ENCODE measurements at places on chromosomes 2 and 18.

DNA sequence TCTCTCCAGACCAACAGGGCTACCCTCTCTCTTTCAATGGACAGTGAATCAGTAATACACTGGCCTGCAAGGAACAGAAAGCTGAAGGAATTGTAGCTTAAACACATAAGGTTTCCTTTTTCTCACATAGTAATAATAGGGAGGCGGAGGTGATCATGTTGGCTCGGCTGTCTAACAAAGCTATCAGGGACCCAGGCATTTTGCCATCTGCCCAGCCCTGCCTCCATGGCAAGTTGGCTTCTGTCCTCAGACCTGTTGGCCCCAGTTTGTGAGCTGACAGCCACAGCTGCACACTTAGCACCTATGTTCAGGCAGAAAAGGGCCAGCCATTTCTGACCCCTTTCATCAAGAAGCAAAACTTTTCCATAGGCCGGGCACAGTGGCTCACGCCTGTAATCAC is 2.0 kb upstream of the CHRNG start:
- no peak for DNase-seq

GRCh38 chr2:207230261-207231105 is 64.7 kb upstream of the KLF7 start:
- DNase-seq: no peak

GRCh38 chr18:45359275-45360009 is 255.8 kb upstream of the SLC14A2 start:
- DNase-seq: no peak

DNA sequence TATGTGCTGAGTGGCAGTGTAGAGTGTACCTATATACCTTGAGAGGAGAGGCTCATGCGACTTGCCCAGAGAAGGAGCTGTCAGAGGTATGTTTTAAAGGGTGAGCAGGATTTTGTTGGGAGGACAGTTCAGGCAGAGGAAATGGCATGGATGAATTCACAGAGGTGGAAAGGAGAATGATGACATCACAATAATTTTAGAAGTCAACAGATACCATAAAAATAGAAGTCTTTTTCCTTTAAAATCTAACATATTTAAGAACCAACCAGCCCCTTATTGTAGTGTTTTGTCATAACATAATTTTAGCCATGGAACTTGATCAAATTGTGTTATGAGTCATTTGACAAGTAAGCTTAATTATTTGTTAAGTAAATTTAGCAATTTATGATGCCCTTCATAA is 538.1 kb upstream of the GYPC start:
- DNase-seq: no peak

DNA sequence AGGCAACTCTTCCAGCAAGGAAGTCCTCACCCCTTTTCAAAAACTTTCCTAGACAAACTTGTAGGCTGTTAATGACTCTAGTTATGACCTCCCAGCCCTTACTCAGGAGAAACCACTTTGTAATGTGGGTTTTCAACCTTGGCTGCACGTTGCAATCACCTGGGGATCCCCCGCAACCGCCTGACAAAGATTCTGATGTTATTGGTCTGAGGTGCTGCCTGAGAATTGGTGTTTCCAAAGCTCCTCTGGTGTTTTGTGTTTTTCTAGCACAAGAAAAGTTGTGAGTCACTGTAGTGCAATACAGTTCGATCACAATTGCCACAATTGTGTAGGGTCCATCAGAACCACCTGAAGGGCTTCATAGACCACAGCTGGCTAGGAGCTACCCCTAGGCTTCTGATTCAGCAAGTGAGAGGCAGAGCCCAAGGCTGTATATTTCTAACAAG is 121.6 kb downstream of the SP100 start:
- DNase-seq: no peak

DNA sequence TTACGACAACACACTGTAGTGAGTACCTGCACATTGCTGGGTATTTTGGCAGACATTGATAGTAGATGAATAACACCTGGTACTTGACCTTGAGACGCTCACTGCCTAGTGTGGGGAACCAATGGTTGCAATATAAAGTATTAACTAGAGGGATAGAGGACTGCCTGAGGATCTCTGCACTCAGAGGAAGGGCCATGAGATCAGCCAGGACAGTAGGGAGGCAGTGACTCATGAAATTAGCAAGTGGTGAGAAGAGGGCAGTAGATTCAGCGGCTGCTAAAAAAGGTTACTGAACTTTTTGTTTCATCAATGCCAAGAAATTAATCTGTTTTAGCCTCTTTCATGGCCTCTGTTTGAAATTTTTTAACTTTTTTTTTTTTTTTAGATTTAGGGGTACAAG is 250.8 kb upstream of the TCF4 start:
- DNase-seq: no peak

- DNase-seq: no peak
Measured at GRCh38 chr18:52408800-52409302, 68.9 kb downstream of the DCC start.

DNA sequence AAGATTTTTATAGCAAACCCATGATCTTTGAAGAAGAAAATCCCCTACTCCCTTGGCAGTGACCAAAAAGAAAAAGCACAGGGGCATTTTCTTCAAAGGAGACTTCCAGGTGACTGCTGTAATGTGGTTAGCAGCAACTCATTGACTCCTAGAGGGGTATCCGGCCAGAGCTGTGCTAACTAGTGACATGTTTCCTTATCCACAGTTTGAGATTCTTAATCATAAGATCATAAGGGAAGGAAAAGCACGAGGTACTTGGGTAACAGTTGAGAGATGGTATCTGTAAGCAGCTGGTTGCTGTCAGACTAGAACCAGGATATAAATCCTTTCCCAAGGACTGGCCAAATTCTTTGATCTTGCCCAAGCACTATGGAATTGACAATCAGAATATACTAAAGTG is 124.7 kb downstream of the MREG start:
- no peak for DNase-seq

DNA sequence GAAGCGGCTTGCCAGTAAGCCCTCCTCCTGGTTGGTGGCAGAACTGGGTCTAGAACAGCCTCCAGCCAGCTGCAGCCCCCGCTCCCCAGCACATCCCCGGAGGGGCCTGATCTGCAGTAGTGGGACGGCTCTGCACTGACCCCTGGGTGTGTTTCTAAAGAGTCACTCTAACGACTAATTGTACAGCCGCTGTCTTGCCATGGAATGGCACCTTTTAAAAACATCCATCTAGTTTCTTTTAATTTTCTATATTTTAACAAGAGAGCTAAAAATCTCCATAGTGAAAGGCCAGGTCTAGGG is 82.0 kb downstream of the MTCL1 start:
- DNase-seq: no peak

GRCh38 chr2:66343259-66343658 is 91.7 kb upstream of the MEIS1 start:
- no peak for DNase-seq

DNA sequence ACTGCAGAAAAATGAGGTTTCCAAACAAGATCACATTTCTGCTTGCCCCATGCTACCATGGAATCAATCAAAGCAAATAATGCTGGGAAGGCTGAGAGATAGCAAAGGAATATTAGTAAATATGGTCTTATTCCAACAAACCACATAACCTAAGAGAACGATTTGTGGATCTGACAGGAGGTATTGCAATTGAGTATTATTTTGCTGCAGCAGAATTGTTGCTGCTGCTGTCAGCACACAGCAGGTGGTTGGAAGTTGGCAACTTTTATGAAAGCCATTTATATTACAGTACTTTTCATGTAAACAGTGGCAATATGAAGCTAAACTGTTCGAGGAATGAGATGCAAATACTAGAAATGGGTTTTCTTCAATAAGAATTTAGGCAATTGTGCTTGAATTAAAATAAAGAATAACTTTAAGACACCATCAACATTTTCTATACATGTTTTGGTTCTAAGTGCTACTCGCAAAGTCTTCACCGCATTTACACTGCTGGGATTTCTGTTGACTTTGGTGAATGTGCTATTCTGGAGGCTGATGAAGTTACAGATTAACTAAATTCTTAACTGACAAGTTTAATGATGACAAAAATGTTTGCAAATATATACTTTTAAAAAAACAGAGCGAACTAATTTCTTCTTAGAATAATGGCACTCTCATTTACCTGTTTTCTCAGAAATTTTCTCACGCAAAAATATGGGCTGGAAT is 1285.7 kb downstream of the CNTNAP5 start:
- no peak for DNase-seq

DNA sequence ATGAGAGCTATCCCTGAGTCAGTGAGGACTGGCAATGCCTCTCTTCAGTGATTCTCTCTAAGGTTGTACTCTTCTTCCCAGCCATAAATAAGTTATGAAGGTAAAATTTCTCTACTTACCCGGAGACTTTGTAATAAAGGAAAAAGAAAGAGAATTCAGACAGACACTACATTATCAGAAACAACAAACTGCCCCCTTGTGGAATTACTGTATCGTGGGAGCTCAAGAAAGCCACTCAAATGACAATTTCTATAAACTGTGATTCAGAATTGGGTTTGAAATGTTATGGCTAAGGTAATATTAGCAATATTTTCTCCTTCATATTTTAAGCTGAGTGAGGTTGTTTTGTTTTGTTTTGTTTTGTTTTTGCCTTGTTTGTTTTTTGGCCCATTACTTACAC is 155.8 kb upstream of the TANK start:
- DNase-seq: no peak

DNA sequence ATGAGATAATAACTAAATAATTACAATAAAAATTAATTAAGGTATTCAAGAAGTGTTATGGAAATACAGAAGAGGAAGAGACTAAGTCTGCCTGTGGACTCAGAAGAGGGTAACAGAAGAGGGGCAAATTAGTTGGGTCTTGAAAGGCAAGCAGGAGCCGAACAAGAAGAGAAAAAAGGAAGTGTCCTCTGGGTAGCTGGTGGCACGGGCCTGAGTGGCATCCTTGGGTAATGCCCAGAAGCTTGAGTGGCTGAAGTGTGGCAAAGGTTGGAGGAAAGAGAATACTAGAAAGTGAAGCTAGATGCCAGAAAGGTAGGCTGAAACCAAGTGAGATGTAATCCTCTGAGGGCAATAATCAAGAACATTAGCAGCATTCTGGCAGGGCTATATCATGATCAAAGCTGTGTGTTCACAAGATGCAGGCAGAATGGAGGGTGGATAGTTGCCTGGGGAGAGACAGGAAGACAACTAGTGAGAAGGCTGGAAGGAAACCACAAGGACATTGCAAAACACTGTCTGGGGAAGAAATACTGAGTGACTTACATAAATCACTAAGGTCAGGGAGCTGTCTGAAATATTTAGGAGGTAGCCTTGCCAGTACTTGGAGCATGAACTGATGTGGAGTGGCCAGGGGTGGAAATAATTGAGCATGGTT is 16.2 kb downstream of the DOCK10 start:
- DNase-seq: no peak

DNA sequence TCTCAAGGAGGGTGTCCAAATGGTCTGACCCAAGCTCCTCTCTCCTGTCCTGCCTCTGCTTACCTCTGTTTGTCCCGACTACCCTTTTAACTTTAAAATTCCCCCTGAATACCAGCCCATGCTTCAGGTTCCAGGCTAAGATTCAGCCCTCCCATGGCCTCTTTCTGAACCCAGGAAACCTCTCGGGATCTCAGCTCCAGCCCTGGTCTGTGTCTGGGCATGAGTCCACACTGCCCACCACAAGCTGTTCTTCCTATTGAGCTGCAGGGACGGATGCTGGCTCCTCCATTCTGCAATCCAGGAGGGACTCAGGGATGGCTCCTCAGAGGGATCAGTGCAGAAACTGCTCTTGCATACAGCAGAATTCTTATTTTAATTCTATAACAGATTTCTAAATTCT is 78.9 kb downstream of the MYT1L start:
- no peak for DNase-seq

DNA sequence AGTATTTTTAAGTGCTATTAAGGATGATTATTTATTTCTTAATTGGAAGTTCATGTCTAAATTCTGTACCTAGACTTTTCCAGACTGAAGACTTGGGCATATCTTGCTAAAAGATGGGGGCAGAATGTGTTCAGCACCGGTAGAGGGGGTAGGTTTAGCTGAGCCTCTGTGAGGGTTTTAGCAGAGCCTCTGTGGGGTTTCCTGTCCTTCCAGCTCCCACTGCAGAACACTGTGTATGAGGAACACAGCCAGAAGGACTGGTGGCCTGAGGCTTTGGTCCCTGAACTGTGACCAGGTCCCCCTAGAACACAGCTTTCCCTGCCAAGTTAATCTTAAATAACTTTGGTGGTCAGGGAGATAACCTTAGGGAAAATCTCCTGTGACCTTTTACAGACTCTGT is 123.4 kb upstream of the EPC2 start:
- DNase-seq: no peak

- no peak for DNase-seq
Measured at GRCh38 chr2:5538772-5539171, 153.4 kb upstream of the SOX11 start.

DNA sequence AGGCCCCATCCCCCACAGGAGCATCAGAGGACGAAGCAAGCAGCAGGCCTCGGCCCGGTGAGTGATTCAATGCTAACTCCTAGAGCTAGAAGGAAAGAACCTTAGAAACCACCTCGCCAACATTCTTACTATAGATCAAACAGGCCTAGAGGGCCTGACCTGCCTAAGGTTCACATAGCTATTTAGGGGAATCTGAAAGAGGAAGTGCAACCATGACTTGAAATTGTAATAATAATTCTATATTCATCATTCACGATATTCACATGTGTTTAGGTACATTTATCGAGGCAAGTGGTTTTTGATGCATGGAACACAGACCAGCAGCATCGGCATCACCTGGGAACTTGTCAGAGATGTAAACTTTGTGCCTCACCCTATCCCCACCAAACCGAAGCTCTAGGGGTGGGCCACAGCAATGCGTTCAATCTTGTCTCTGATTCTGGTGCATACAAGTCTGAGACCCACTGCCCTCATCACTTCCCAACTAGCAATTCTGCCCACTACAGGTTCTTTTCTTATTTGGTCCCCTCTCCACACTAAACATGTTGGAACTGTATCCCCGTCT is 78.0 kb upstream of the DNMT3A start:
- DNase-seq: no peak

DNA sequence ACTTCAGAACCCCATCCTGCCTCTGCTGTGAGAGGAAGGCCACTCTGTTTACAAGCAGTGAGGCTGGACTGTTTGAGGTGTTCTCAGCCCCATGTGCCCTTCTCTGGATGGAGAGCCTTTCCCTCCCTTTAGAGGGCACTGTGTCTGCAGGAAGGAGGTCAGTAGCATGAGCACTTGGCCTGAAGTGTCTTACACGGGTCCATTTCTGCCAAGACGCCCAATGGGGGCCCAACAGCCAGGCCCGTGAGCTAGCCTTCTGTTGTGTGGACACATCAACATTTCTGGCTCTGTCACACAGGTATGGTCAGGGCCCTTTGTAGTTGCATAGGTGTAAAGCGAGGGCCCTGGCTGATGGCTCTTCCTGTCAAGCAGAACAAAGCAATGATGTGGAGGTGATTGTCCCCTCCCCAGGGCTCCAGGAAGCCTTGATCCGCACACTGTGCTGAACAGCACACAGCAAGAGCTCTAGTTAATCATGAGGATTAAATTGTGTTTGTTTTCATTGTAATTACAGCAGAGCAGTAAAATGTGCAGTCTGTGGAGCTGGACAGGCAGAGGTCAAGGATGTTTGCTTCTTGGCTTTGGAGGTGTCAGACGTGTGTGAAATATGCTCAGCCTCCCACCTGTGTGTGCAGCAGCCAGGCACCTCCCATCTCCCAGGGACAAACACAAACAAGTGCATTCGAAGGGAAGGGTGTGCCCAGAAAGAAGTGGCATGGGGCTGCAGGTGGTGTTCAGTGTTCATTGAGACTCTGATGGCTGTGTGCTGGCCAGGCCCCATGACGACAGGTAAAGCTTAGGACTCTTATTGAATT is 132.1 kb downstream of the SH3RF3 start:
- no peak for DNase-seq

- DNase-seq: no peak
Measured at GRCh38 chr2:16680304-16680703, 14.7 kb upstream of the CYRIA start.

- no peak for DNase-seq
Measured at GRCh38 chr2:70280242-70280798, 13.2 kb downstream of the SNRPG start.

- no peak for DNase-seq
Measured at GRCh38 chr2:191302459-191303139, 57.4 kb downstream of the MYO1B start.

Measured in cerebellar nuclear complex (tissue), 1 donor.